ENCODE measurements at places on chromosomes 4 and X.

GRCh38 chr4:112818594-112818965 is 181.6 kb downstream of the LARP7 start:
- no peak for DNase-seq

- no peak for DNase-seq
Measured at GRCh38 chr4:186029571-186030398, 39.2 kb upstream of the TLR3 start.

DNA sequence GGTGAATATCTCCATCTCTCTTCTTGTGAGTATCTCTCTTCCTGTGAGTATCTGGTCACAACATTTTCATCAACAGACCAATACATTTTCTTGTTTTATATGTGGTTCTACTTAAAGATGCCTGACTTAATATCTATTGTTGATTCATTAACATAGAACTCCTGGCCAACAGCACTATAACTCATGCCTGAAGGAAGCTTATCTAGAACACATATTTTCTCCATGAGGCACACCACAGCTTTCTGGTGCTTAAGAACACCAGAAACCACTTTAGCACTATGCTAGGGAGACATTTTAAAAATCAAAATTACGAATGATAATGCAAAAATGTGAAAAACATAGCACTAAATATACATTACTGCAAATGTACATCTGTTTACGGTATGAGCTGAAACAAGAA is 190.4 kb downstream of the GABRB1 start:
- no peak for DNase-seq

DNA sequence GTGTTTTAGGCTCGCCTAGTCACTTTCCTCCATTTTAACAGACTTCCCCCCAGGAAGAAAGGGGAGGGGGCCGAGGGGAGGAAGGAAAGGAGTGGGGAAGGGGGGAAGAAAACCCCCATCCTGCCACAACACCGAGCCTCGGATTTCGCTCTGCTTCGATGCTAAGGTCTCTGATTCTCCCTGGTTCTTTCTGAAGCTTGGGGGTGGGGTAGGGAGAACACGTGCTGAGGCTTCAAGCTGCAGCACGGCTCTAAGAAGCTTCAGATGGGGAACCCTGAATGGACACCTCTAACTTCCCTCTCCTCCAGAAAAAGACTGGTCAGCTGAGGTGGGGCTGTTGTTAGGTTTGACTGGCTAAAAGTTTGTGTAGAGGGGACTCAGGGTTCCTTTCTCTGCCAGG is 61.8 kb downstream of the RHOH start:
- no peak for DNase-seq

DNA sequence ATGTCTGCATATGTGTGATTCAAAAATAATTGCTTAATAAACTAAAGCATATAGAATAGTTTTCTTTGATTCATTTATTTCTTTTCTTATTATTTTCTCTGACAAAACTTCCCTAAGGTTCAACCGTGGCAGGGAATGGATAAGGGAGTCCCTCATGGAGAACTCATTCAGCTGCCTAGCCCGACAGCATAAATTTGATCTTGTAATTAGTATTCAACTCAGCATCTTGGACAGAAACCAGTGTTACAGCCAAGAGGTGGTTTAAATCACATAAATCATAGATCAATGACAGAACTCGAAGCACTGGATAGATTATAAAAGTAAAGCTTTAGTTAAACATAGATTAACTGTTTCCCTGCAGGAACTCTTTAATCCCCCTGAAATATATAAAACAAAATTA is 174.3 kb upstream of the POU3F4 start:
- DNase-seq: no peak

DNA sequence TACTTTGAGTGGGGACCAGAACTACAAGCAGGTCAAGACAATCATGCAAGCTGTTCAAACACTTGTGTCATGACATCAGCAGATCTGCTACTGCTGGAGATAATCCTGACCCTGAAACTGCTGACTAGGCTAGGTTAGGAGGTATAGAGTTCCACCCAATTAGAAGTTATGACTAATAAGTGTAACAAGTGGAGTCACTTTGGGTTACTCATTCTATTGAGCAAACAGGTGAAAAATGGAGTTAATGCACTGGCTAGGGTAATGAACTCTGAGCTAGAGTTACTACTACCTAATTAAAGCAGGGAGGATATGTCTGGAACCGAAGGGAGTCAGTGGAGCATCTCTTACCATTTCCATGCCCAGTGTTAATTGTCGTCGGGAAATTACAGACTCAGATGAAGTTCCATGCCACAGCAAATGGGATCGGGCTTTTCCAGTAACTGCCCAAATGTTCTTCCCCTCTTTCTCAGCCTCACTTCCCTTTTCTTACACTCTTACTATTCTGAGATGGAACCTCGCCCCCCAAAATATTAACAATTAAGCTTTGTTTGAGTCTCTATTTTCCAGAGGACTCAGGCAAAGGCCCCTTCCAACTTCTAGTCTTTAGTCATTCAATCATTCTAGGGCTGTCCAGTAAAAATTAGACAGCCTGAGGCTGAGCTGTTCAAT is 19.8 kb upstream of the MANBA start:
- DNase-seq: no peak

GRCh38 chr4:23904639-23905071 is 14.8 kb upstream of the PPARGC1A start:
- DNase-seq: no peak

GRCh38 chr4:188300385-188300784 is 161.1 kb downstream of the TRIML1 start:
- DNase-seq: no peak
